Astrocyte of the hippocampus (primary cell): ENCODE measurements at places on chromosomes 4 and X.

- no peak for DNase-seq
These were observed 26.7 kb upstream of the RBM47 start for GRCh38 chr4:40656201-40656863.

DNA sequence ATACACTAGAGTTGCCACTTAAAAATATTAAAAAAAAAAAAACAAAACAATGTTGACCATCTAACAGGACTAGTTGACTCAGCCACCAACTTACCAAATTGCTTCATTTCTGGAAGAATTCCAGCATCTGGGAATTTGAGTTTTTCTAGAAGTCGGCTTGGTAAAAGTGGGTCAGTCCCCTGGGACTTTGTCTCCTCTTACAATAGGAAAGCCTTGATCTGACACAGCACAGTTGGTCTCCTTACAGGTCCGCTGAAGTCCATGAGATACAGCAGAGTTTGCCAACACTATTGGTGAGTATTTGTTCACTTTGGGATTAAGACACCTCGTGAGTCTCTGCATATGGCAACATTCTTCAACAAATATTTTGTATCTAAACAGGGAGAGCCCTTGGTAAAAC lies 18.2 kb upstream of the DDIT4L start:
- no peak for DNase-seq

GRCh38 chrX:150587585-150588503 lies 19.4 kb downstream of the MTM1 start:
- DNase-seq: peak; percentile 23

- peak; percentile 18 for DNase-seq
These were observed 64.4 kb downstream of the CXCL13 start for GRCh38 chr4:77669946-77670590.

DNA sequence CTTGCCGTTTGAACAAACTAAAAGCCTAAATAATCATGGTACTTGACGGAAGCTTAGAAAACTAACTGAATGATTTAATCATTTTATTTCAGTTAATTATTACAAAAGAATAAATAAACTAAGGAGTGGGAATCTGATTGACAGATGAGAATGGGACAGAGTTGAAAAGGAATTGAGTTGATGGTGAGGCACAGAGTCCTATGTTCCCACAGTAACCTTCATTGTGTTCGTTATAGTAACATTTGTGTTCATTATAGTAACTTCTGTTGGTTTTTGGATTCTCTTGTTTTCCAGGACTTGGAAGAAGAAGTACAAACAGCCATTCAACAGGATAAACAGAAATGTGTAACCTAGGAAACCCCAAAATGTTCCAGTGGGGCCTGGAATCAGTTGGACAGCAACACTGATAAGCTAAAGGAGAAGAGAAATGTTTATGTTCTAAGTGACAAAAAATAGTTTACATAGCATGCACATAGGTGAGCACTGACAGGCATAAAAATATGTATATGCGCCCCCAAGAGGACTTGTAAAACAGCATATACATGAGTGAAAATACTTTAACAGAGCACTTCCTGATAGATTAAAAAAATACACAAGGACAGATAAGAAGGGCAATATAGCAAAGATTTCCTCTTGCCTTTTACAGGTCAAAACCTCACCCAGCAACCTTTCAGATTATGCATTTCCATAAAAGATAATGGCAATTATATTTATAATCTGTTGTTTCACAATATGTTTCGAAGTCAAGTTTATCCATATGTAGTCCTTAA lies 218.6 kb upstream of the HTR2C start:
- DNase-seq: no peak
